ENCODE measurements at places on chromosomes 2 and 18.

GRCh38 chr2:175815537-175815936, 186.5 kb downstream of the LNPK start:
- no peak for DNase-seq

DNA sequence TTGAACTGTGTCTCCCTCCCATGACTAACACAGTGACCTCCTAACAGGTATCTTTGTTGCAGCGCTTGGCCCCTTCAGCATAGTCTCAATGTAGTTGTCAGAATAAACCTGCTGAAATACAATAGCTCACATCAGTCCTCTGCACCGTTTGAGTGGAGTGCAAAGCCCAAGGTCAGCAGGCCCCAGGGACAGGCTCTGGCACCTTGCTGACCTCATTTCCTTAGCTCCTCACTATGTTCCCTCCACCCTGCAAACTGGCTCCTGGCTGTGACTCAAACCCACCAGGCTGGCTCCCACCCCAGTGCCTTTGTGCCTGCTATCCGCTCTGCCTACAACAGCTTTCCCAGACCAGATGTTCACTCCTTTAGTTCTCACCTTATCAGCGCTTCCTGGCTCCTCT, 146.7 kb downstream of the LRATD1 start:
- DNase-seq = no peak

DNA sequence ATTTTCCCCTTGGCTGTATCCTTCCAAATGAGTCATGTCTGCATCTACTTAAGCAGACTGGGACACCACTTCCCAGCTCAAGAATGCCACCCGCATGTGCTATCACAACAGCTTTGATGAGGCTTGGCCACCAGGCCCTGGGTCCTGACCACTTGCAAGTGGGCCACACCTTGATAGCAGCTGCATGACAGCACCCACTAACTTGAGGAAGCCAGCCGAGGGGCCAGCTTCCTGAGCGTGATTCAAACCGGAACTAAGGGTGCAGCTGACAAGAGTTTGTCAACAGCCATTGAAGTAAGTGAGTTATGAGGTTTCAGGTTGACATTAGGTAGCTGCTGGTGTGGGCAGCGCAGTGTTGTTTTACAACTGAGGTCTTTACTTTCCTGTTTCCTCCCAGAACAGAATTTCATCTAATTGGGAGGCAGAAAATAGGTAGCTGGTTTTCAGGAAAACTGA, 54.4 kb downstream of the EPHA4 start:
- DNase-seq = peak; percentile 42

- DNase-seq = no peak
Measured at GRCh38 chr2:94986392-94986963, 39.0 kb upstream of the MAL start.

- no peak for DNase-seq
Measured at GRCh38 chr2:240895656-240896388, at the start of gene MAB21L4. TSS of gene MAB21L4 (minus strand) at chr2:240896156. CDS start at chr2:240895997, 159 bp downstream.

DNA sequence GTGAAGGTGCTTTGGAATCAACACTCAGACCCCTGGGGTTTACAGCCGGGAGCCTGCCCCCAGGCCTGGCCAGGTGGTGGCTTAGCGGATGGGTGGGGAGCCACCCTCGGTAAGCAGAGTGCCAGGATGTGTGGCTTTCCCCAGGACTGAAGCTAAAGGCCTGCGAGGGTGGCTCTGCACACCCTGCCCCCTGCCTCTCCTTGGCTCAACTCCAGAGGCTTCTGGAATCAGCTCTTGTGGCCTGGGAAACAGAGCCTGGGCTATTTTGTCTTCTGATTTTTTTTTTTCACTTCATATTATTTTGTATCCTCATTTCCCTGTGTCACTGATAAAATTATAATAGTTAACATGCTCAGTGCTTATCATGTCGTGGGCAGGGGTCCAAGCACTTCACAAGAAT, 79.8 kb downstream of the RHOB start:
- DNase-seq = no peak

- DNase-seq = no peak
Measured at GRCh38 chr18:51279367-51279984, 82.0 kb upstream of the MEX3C start.

GRCh38 chr2:78457269-78457668, 568.2 kb upstream of the REG3G start:
- DNase-seq = no peak

All from activated CD8-positive, alpha-beta memory T cell treated with anti-CD3 and anti-CD28 coated beads for 4 hours (primary cell).